ENCODE measurements at places on chromosomes 5 and 9.

DNA sequence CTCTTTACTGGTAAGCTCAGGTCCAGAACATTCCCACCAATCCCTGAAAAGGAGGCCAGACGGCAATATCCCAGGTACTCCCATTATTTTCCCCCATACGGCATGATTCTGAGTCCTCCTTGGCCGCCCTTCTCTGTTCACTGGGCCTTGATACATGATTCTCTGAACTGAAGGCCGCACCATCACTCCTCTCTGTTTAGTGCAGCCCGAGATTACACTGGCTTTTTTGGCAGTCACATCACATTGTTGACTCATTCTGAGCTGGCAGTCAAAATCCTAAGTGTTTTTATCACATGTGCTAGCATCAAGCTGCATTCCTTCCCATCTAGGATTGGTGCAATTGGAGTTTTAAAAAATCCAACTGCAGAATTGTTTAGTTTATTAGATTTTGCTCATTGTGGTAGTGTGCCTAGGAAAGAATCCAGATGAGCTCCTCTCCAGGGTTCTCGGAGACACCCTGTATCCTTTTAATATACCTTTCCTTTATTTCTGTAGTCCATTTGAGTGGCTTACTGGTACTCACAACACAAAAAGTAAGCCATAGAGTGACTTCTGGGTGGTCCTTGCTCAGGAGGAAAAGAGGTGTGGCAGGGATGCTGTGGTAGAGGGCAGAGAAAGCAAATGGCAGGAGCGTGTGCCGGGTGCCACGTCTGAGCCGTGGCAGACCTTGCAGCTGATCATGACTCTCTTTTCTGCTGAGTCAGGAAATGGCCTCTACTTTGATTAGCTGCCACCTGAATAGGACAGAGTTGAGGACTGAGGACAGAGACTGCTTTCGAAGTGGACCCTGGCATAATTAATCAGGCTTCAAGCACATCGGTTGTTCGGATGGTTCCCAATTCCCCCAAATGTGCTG is 121.1 kb upstream of the IL12B start:
- peak; percentile 86 for DNase-seq

GRCh38 chr5:157665467-157666070 is 5.8 kb upstream of the C5orf52 start:
- peak; percentile 65 for DNase-seq

DNA sequence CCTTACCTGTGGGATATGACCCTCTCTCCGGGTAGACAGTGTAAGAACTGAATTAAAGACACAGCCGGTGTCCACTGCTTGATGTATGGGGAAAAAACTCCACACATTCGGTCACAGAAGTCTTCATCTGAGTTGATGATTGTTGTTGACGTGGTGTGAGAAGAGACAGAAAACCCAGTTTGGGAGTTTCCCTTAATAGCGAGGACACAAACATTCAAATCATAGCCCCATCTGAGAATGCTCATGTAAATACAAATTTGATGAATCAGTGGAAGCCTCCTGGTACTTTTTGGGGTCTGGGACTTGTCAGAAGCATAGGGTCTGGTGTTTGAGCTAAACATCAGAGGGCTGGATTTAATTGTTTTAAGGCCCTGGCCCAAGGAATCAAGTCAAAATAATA is 11.0 kb downstream of the HAVCR1 start:
- no peak for DNase-seq

DNA sequence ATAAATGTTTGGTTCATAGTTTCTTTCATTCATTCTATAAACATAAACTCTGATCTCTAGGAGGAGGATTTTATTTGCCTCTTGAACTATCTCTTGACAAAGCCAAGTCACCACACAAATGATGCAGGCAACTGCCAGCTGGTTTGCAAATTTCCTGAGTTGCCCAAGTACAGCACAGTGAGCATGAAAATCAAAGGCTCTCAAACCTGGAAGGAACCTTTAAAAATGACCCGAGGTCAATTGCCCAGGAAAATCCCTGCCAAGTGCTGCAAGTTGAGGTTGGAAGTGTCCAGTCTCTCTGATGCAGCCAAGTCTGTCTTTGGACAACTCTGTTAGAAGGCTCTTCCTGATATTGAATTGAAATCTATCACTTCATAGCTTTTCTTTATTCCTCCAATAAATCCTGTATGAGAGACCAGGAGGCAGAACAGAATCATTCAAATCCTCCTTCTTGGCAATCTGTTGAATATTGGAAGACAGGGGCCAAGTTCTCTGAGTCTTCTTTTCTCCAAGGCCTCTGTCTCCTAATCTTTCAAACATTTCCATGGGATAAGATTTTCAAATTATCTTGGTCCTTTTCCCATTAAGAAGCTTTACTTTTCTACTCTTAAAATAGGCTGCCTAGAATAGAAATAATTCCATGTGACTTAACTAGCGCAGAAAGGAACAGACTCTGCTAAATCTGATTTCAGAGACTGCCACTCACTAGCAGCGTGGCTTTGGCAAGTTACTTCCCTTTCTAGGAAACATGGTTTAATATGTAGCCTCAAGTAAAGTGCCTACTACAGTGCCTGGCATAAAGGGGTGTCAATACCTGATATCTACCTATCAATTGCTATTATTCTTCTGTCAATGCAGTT is 159.2 kb downstream of the SNX18 start:
- DNase-seq, result no peak

DNA sequence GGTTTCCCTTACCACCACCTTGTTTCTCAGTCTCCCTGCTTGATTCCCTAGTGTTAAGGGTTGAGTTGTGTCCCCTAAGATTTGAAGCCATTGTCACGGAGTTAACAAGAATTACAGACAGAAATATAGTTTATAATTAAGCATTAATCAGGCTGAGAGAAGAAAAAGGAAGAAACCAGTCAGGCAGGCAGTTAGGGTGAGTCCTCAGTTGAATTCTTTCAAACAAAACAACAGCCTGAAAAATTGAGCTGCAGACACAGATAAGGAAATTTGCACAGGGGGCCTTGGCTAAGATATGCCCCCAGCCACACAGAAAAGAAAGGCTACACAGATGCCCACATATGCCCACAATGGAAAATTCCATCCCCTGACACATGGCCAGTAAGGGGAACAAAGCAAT is 111.7 kb upstream of the RAI14 start:
- no peak for DNase-seq

DNA sequence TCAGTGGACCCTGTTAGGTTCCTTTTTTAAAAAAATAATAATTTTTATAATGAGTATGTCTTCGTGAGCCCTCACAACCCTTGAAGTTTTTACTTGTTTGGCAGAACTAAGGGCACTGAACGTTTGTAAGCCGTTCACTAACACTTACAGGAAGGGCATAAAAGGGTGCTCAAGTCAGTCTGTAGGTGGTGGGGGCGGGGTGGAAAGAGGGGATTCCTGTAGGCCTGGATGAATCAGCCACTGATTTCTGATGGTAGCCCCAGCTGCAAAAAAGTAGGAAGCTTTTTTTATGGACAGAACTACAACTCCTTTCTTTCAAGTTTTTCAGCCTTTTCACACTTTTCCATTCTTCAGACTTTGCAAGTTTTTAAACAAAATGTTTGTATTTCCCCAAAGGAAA is 35.8 kb downstream of the PIK3R1 start:
- DNase-seq, result no peak

- DNase-seq, result no peak
These were observed 193.8 kb downstream of the SMARCA2 start for GRCh38 chr9:2208991-2209390.

- no peak for DNase-seq
These were observed 17.5 kb downstream of the CDH12 start for GRCh38 chr5:22835686-22836085.

DNA sequence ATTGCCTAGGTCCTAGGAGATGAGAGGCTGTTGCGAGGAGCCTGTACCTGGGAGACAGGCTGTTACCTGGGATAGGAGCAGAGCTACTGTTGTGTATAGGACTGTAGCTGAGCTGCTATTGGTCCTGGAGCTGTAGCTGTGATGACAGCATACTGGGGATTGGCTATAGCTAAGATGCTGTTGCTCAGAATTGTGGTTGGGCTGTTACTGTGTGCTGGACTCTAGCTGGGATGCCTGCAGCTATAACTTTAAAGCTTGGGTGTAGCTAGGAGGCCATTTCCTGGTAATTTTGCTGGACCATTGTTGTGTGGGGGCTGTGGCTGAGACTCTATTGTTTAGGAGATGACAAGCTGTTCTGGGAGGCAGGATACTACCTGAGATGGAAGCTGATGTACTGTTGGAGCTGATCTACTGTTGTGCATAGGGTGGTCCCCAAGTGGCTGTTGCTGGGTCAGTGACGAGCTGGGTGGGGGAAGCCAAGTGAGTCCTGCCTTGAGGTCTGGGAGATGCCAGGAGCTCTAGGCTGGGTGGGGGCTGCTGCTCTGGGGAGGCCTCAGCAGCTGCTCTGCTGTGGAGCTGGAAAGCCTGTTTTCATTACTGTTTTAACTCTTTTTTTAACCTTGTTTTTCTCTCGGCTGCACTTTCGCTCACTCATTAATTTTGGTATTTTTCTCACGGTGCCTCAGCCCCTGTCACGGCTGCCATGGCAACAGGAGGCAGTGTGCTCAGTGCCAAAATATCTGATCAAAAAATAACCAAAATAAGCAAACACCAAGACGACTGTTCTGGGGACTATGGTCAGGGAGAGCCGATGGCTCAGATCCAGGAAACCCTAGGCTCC is 3.0 kb upstream of the PCDH1 start:
- DNase-seq, result no peak

- DNase-seq, result no peak
These were observed 11.3 kb downstream of the AHRR start for GRCh38 chr5:332843-333242.

DNA sequence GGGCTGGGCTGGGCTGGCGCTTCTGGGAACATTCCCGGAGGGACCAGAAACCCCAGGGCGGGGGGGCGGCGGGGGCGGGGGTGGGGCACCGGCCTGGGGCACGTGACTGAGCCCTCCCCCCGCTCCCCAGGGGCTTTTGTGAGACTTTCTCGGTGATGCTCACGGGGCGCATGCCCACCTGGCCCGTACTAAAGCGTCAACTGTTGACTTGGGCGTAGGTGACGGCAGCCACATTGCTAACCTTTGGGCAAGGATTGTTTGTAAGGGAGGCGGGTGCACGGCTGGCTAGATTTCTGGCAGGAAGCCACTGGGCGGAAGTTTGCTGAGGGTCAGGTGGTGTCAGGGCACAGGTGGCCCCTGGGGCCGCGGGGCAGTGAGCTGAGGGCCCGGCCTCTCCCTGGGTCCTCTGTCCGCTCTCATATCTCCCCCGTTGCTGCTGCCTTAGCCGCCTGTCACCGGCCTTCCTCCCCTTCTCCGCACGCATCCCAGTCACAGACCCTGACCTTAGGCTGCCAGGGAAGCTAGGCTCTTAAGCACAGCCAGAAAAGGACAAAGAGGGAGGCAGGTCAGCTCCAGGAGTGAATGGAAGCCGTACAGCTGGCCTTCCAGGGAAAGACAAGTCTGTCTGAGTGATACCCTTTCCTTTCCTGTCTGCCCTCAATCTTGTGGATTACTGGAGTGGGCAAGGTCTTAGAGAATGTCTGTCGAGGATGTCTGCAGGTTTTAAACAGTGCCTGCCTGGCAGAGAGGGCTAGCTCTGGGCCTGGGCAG is 812 bp downstream of the CACFD1 start:
- no peak for DNase-seq

DNA sequence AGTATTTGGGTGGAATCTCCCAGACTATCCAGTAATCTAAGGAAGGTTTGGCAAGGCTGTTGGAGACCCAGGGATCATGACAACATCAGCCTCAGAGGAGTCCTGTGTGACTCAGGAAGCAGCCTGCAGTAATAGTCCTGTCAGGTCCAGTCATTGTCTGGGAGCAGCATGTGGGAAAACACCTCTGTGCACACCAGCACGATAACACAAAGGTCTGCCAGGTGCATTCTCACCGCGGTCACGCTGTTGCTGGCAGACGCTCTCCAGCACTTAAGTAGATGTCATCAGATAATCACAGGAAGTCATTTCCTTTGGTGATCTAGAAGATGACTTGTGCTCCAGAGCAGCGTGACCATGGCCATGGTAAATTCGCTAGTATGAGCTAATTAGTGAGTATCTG is 99.2 kb upstream of the IQGAP2 start:
- DNase-seq, result no peak

- no peak for DNase-seq
These were observed 200.9 kb upstream of the MSX2 start for GRCh38 chr5:174523311-174524071.

DNA sequence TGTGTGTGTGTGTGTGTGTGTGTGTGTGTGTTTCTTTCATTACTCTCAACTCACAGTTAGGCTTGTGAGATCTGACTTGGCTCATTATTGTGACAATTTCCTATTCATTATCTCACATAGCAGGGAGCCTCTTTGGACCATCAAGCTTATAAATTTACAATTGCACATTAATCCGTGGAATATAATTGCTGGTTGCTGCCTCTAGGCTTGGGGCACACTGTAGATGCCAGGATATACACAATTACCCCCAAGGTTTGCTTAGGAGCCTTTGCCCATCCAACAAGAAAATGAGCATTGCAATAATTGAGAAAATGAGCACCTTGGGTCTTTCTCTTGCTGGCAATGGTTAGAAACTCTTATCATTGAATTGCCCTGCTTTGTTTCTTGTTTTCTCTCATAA is 161.6 kb upstream of the DMRTA1 start:
- DNase-seq, result no peak

- no peak for DNase-seq
These were observed 22.0 kb downstream of the ENHO start for GRCh38 chr9:34500623-34501267.

- DNase-seq, result no peak
These were observed 37.6 kb downstream of the KIF24 start for GRCh38 chr9:34291423-34291822.

GRCh38 chr9:100590481-100590880 is 12.6 kb downstream of the CAVIN4 start:
- DNase-seq, result peak; percentile 48

DNA sequence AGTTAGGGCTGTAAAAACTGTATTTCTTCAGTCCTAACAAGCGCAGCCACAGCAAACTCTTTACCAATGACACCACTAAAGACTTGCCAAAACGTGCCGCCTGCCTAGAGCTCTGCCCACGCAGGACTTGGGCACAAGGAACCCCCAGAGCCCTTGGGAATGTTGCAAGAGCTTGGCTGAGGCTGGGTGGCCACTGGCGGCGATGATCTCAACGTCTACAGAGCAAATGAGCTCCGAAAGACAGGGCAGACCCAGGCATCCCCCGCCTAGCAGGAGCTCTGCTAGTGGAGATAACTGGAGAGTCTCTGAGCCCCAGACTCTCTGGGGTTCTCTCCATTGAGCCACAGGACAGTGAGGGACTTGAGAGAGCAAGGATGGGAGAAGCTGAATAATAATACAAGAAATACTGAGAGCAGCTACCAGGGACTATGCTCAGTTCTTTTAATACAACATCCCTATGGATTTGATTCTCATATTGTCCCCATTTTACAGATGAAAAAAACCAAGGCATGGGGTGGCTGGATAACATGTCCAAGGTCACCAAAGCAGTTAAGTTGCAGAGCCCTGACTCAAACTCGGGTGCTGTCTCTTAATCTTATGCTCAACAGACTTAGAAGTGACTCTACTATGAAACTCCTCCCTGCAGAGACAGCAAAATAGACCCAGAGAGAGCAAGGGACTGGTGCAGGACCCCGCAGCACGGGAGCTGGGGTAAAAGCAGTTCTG is 32.5 kb downstream of the SHB start:
- peak; percentile 66 for DNase-seq

GRCh38 chr9:98801561-98801960 is 5.2 kb upstream of the ANKS6 start:
- DNase-seq, result no peak
